ENCODE measurements at places on chromosomes 4 and X.

DNA sequence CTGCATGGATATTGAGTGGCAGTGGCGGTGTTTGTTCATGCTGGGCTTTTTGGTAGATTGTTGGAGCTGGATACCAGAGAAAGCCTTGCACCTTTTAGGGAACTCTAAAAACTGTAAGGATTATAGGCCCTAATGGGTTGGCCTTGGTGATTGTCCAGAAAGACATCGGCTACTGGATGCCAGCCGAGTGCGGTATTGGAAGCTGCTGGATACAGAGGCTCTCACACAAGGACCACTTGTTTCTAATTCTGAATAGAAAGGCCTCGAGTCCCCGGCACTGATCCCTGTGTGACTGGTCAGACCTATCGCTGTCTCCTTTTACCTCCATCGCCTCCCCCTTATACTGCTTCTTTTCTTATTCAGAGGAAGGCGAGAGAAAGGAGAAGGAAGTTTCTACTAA, 27.3 kb upstream of the SCOC start:
- no peak overlapping the region for H3K27ac ChIP-seq
- no peak for DNase-seq
- peaks cover 62% of the 10 kb centered on the region for H3K27me3 ChIP-seq
- H3K4me1 ChIP-seq = no peaks in the 10 kb centered on the region

- H3K4me3 ChIP-seq = no peak overlapping the region
- no peaks in the 10 kb centered on the region for H3K4me1 ChIP-seq
- no peaks in the 10 kb centered on the region for H3K27me3 ChIP-seq
- H3K27ac ChIP-seq = no peak overlapping the region
- peaks cover 2% of the 10 kb centered on the region for H3K36me3 ChIP-seq
Measured at GRCh38 chr4:48178931-48179330, 44.9 kb upstream of the TXK start.

DNA sequence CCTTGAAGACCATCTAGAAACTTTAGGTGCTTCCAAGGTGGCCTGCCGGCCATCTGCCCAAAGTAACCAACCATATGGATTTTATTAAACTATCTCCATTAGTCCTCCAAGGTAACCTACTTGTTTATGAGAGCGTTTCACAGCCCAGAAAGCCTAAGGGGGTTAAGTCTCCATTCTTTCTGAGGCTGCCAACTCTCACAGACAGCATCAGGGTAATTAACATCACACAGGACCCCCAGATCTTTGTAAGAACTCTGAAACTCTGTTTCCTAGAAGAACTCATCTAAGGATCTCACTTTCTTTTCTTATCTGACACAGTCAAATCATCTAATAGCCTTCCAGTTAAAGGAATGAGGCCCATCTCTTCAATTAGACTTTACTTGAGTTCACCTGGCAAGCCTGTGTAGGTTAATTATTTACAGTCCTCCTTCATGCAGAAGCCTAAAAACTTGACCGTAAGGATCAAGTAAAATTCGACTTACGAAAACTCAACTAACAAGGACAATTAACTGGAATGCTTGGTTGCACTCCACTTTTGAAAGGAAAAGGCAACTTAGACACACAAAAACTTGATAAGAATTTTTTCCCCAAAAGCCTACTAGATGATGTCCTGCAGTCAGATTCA, 252.5 kb downstream of the GRIA3 start:
- no peak for DNase-seq
- H3K4me3 ChIP-seq = no peak overlapping the region
- H3K27ac ChIP-seq = no peak overlapping the region
- no peaks in the 10 kb centered on the region for H3K4me1 ChIP-seq
- H3K36me3 ChIP-seq = peaks cover 2% of the 10 kb centered on the region

DNA sequence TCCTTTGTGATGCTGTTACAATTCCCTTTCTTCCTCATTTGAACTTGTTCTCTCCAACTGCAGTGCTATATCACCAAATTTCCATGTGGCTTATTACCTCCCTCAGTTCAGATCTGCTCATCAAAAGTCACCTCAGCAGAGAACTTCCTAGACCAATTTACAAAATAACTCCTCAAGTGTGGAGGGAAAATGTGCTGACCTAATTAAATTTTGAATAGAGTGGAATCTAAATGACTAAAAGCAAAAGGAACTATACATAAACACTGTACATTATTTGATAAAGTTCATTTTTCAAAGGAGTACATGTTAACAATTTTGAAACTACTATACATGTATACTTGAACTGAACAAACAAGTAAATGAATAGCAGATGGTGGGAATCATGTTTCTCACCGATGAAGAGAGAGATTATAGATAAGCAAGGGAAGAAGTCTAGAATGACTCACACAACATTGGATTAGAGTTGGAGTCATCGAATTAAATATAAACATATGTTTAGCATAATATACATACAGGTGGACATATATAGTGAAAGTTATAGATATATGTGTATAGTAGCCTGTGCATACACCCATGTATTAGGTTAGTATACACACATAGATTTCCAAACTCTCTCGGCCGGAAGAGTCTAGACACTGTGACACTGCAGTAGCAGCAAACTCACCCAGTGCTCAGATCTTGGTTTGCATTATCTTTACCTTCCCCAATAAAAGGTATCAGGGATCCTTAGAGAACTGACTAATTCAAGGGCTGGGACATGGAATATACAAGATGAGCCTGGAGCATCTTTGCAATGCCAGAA, 318.7 kb downstream of the PCDH18 start:
- H3K27me3 ChIP-seq = no peaks in the 10 kb centered on the region
- DNase-seq = no peak
- no peaks in the 10 kb centered on the region for H3K36me3 ChIP-seq
- no peak overlapping the region for H3K4me3 ChIP-seq

- no peaks in the 10 kb centered on the region for H3K27me3 ChIP-seq
- no peak overlapping the region for H3K27ac ChIP-seq
- no peak overlapping the region for H3K4me3 ChIP-seq
- no peak for DNase-seq
Measured at GRCh38 chr4:173230062-173230461, 61.5 kb downstream of the GALNT7 start.

GRCh38 chrX:66677430-66677829, 38.6 kb upstream of the EDA2R start:
- no peak for DNase-seq
- no peaks in the 10 kb centered on the region for H3K36me3 ChIP-seq
- H3K4me3 ChIP-seq = no peak overlapping the region
- peaks cover 7% of the 10 kb centered on the region for H3K27me3 ChIP-seq
- no peak overlapping the region for H3K27ac ChIP-seq

GRCh38 chr4:73732759-73733431, 7.5 kb upstream of the CXCL8 start:
- no peaks in the 10 kb centered on the region for H3K36me3 ChIP-seq
- no peak overlapping the region for H3K4me3 ChIP-seq
- no peaks in the 10 kb centered on the region for H3K4me1 ChIP-seq
- H3K27me3 ChIP-seq = no peaks in the 10 kb centered on the region
- no peak overlapping the region for H3K27ac ChIP-seq
- no peak for DNase-seq

DNA sequence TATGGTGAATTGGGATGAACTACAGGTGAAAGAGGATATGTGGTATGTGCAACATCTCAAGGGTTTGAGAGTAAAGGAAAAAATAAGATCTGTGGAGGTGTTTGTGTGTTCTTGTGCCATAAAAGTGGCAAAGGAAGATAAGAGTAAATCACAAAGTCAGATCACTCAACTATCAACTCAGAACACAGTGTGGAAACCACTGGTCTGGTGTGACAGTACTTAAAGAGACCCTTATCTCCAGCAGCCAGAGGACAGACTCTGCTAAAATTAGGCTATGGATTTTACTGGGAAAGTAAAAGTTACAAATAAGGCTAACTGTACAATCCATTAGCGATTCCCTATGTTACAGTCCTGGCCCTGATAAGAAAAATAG, 54.0 kb upstream of the PRDM8 start:
- no peak overlapping the region for H3K4me3 ChIP-seq
- no peak for DNase-seq
- H3K27ac ChIP-seq = no peak overlapping the region
- H3K4me1 ChIP-seq = peaks cover 17% of the 10 kb centered on the region
- no peaks in the 10 kb centered on the region for H3K27me3 ChIP-seq

DNA sequence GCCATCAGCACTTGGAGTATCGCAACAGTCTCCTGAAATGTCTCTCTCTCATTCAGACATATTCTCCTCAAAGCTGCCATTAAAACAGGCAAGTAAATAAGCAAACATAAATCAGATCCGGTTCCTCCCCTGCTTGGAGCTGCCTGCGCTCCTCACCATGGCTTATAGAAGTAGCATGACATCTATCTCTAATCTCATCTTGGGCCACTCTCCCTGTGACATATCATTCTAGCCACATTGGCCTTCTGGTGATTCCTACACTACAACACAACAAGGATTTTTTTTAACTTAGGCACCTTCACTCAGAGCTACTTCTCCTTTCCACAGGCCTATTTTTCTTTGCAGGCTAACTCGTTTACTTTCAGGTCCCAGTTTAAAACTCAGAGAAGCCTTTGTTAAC, 387.9 kb downstream of the ARHGAP24 start:
- no peaks in the 10 kb centered on the region for H3K36me3 ChIP-seq
- H3K4me3 ChIP-seq = no peak overlapping the region
- no peak overlapping the region for H3K27ac ChIP-seq
- H3K4me1 ChIP-seq = no peaks in the 10 kb centered on the region
- no peaks in the 10 kb centered on the region for H3K27me3 ChIP-seq

DNA sequence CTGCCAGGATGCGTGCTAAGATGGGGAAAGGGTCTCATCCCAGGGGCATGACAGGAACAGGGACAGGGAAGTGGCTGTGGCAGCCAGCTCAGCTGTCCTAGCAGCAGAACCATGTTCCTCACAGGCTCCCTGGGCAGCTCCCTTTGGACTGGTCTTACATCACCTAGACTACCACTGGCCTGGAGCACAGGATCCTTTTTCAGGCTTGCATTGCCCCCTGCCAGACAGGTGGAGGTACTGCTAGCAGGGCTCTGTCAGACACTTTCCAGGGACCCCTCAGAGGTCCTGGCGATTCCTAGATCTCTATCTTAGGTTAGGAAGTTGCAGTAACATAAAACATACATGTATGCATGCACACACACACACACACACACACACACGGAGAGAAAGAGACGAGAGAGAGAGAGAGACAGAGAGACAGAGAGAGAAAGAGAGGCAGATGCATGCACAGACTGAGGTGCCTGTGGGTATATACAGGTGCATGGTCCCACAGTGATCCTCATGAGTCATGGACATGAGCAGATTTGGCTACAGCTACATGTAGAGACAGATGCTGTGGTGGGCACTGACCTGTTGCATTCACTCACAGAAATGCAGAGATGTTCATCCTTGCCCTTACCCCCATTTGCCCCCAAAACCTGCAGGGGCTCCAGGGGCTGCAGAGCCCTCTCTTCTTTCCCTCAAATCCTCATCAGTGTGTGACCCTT, 63.6 kb downstream of the STARD8 start:
- no peak overlapping the region for H3K4me3 ChIP-seq
- H3K27ac ChIP-seq = no peak overlapping the region
- no peak for DNase-seq
- no peaks in the 10 kb centered on the region for H3K27me3 ChIP-seq

GRCh38 chr4:100945789-100946188, 401.5 kb downstream of the PPP3CA start:
- no peaks in the 10 kb centered on the region for H3K4me1 ChIP-seq
- H3K27ac ChIP-seq = no peak overlapping the region
- no peaks in the 10 kb centered on the region for H3K36me3 ChIP-seq
- no peaks in the 10 kb centered on the region for H3K27me3 ChIP-seq
- H3K4me3 ChIP-seq = no peak overlapping the region

DNA sequence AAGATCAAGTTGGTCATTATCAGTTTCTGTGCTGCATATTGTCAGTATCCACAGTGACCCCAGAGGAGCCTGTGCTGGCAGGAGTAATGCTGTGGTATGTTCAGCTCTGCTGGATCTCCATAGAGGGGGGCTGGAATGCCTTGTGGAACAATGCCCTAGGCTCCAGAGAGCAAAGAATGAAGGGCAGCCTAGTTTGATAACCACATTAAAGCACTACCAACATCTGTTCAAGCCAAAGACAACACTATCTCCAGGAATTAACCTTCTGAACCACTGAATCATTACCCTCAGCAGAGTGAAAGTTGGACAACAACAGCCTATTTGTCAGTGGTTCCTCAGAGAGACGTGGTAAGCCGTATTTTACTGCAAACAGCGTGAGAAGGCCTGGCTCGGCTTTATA, 192.3 kb upstream of the CXorf66 start:
- no peak overlapping the region for H3K4me3 ChIP-seq
- H3K27ac ChIP-seq = no peak overlapping the region
- no peaks in the 10 kb centered on the region for H3K36me3 ChIP-seq
- DNase-seq = no peak

DNA sequence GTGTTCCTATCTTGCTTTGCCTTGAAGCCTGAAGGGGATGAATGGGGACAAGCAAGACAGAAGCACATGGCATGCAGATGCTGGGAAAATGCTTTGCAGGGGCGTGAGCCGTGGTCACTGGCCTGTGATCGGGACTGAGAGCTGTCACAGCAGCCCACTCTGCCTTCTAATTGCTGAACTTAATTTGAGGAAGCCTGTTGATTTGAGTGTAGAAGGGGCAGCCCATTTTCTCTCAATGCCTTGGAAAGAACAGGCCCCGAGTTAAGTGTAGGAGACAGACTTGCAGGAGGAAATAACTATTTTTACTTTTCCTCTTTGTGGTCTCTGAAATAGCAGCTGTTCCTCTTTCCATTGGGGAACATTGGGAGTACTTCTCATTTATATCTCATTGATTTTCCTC, 26.1 kb upstream of the TBC1D1 start:
- H3K27ac ChIP-seq = no peak overlapping the region
- no peak for DNase-seq
- H3K36me3 ChIP-seq = peaks cover 11% of the 10 kb centered on the region
- H3K4me3 ChIP-seq = no peak overlapping the region
- no peaks in the 10 kb centered on the region for H3K4me1 ChIP-seq
- no peaks in the 10 kb centered on the region for H3K27me3 ChIP-seq

DNA sequence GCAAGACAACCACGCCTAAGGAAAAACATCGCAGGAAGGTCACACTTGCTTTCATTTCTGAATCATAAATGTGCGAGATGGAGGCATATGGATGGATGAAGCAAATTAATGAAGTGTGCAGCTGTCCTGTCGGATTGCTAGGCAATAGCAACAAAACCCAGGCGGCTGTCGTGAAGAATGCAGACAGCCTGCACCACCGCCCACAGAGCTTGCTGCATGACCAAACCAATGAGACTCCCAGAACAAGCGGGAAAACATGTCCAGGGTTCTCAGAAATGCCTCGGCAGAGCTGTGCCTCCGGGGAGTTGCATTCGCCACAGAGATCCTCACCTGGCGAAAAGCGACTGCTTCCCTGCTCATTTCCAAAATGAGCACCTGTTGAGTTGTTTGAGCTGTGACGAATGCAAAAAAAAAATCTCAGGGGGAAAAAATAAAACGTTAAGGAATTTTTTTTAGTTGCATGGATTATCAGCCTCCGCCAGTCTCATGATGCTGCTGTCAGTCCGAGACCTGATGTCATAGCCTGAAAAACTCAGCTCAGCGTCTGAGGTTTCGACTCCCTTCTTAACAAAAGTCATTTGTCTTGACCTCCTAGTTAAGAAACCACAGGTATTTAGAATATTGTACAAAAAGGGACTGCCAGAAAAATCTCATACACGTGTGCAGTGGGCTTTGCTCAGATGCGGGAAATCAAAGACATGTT, 155.5 kb upstream of the MXRA5 start:
- no peak overlapping the region for H3K4me3 ChIP-seq
- peaks cover 8% of the 10 kb centered on the region for H3K27me3 ChIP-seq
- H3K27ac ChIP-seq = no peak overlapping the region
- H3K4me1 ChIP-seq = no peaks in the 10 kb centered on the region
- no peaks in the 10 kb centered on the region for H3K36me3 ChIP-seq
